Epithelial cell of proximal tubule (primary cell): ENCODE measurements at places on chromosomes 6 and 20. TPM values are rescaled to one million over a fixed set of nuclear protein-coding genes. Genes with fewer than 3 reads are reported as not detected.
A peak's percentile ranks its signal among the peaks of the same experiment; 100 is the strongest.

GRCh38 chr6:3162067-3162497, 4.7 kb upstream of the TUBB2A start:
- no peak for DNase-seq

FOXQ1 gene
- 2.0 and 2.1 TPM in 2 replicates for total RNA-seq

- no peak for DNase-seq
These were observed 1302.8 kb upstream of the EYS start for GRCh38 chr6:67009818-67010217.

DNA sequence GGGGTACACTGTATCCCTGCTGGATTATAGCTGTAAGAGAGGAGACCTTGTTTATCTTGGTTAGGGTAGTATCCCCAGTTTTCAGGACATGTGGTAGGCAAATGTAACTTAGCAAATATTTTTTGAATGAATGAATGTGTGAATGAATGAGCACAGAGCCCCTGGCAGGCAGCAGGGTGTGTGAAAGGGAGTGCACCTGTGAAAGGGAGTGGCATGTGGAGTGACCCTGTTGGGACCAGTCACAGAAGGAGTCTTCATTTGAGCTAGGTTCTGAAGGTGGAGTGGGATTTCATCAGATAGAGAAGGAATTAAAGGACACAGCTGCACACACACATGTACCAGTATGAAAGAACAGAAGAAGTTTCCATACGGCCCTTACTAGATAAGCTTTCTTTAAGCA, 4.9 kb downstream of the SMAP1 start:
- no peak for DNase-seq

DNA sequence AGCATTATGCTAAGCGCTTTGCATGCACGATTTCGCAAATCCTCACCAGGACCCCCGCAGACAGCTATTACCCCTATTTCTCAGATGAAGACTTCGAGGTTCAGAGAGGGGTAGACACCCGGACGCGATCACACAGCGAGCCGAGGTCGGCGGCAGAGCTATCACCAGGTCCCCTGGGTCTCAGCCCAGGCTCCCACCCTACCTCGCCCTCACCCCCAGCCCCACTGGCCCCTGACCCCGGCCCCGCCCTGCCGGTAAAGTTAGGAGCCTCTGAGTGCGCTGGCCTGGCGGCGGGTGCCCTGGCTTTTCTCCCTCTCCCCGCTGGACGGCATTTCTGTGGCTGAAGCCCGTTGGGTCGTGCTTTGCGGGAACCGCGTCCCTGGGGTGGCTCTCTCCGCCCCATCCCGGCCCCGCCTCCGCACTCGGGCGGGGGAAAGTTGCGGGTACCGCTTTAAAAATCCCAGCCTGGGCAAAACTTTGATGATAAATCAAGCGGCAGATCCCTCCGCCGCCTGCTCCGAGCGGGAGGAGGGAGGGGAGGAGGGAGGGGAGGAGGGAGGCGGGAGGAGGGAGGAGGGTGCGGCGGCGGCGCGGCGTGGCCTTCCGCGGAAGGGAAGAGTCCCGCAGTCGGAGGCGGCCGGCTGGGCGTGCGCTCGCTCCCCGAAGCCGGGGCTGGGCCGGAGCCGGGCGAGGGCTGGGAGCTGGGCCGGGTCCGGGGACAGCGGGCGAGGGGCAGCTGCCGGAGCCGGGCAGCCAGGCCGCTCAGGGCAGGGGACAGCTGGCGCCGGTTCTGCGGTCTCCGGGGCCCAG, at the start of gene VSTM2L:
Gene VSTM2L (plus strand): TSS at position 624 of the 810 bp plus-strand sequence. CDS start 224 bp downstream, outside the sequence.
- peak; percentile 13 for DNase-seq

KIF25 gene
- total RNA-seq, result not detected in 2 replicates

KIF16B gene
- total RNA-seq, result 5.6 and 14.2 TPM in 2 replicates

KCNB1 gene
- not detected in 2 replicates for total RNA-seq

FITM2 gene
- total RNA-seq, result 1.4 and 3.2 TPM in 2 replicates

AKAP12 gene
- 191 and 430 TPM in 2 replicates for total RNA-seq

PSMB9 gene
- 20.5 and 24.3 TPM in 2 replicates for total RNA-seq

DNA sequence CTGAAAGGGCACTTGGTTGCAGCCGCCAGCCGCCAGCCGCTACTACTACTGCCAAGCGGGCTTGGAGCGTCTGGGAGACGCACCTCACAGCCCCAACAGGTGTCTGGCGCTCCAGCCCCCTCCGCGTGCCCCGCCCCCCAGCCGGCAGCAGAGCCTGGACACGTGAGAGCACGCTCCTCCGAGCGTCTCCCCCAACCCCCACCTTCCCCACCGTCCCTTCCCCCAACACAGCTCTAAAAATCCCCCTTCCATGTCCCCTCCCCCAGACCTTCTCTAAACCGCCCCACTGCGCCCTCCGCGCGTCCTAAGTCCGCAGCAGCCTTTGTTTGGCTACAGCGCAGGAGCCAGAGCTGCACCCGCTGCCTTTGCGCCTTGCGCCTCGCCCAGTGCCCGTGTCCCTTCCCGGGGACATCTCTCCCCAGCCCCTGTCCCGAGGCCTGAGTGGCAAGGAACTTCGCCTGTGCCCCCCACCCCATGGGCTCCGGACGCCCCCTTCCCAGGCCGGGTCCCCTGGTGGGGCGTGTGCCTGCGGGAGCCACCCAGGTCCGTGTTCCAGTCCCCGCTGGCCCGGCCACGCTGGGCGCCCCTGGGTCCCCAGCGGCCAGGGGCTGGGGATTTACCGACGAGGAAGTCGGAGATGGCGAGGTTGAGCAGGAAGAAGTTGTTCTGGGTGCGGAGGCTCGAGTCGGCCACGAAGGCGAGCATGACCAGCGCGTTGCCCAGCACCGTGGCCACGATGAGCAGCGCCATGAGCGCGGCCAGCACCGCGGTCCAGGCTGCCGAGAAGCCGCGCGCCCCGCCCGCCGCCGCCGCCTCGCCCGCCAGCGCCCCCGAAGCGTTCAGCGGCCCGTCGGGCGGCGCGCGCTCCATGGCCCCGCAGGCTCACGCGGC, 732 bp downstream of the HRH3 start:
- DNase-seq, result no peak

- no peak for DNase-seq
These were observed 93.8 kb downstream of the GPR63 start for GRCh38 chr6:96743496-96743895.

GRCh38 chr6:26389349-26389894, 6.5 kb downstream of the BTN2A2 start:
- DNase-seq, result peak; percentile 73
